ENCODE measurements at places on chromosomes 3 and 15. TPM values are rescaled to one million over a fixed set of nuclear protein-coding genes. Genes with fewer than 3 reads are reported as not detected.

The RNU6-1 gene
- total RNA-seq: not detected

The RTP3 gene
- not detected for total RNA-seq

The OXTR gene
- 2.5 TPM for total RNA-seq

The CLRN1 gene
- not detected for total RNA-seq

The ANKUB1 gene
- total RNA-seq: 0.63 TPM

The SKOR1 gene
- total RNA-seq: 0.63 TPM

The ROPN1 gene
- not detected for total RNA-seq

The ITIH1 gene
- total RNA-seq: not detected

The TGFBR2 gene
- 5.3 TPM for total RNA-seq

The ATP13A5 gene
- 0.63 TPM for total RNA-seq

The MST1 gene
- total RNA-seq: 10.6 TPM

The GABRR3 gene
- not detected for total RNA-seq

The RTP4 gene
- total RNA-seq: not detected

The EDC3 gene
- total RNA-seq: 39.8 TPM

The IL17RB gene
- 2.2 TPM for total RNA-seq

The ECE2 gene
- total RNA-seq: 6.9 TPM

The LDHAL6B gene
- not detected for total RNA-seq

The CMTM8 gene
- 0.63 TPM for total RNA-seq

The SCN11A gene
- total RNA-seq: 0.63 TPM

The PIGZ gene
- 9.1 TPM for total RNA-seq

The PLOD2 gene
- 13.1 TPM for total RNA-seq

The TMEM40 gene
- not detected for total RNA-seq

The MBNL1 gene
- total RNA-seq: 73.2 TPM

The LYZL4 gene
- not detected for total RNA-seq

The CCDC54 gene
- 1.6 TPM for total RNA-seq

The TGM5 gene
- not detected for total RNA-seq

The PLA2G4D gene
- not detected for total RNA-seq

The ZWILCH gene
- total RNA-seq: 33.8 TPM

The FRMD5 gene
- total RNA-seq: 33.5 TPM

The ANO10 gene
- 46.3 TPM for total RNA-seq

The HRH1 gene
- total RNA-seq: 1.9 TPM

The OIP5 gene
- total RNA-seq: 3.4 TPM

The TM6SF1 gene
- total RNA-seq: 15.0 TPM

The MRPL3 gene
- total RNA-seq: 110 TPM

The SPRED1 gene
- total RNA-seq: 67.3 TPM

The ANKRD28 gene
- 152 TPM for total RNA-seq
